ENCODE measurements at places on chromosomes 6 and 20. TPM values are rescaled to one million over a fixed set of nuclear protein-coding genes. Genes with fewer than 3 reads are reported as not detected.

TRAPPC3L gene
- total RNA-seq, result not detected

SRMS gene
- total RNA-seq, result not detected

TOX2 gene
- 1.6 TPM for total RNA-seq

PGBD1 gene
- 0.69 TPM for total RNA-seq

DZANK1 gene
- total RNA-seq, result 0.79 TPM

OR2B6 gene
- not detected for total RNA-seq

GRCh38 chr6:1208876-1209275 lies 103.0 kb upstream of the FOXQ1 start:
- no peak overlapping the region for H3K27ac ChIP-seq
- no peaks in the 10 kb centered on the region for H3K4me1 ChIP-seq
- DNase-seq, result no peak

- H3K4me1 ChIP-seq, result peaks cover 32% of the 10 kb centered on the region
- no peak for DNase-seq
- H3K36me3 ChIP-seq, result peaks cover 2% of the 10 kb centered on the region
Measured at GRCh38 chr20:43913291-43914025, 1.2 kb upstream of the TOX2 start.

DNA sequence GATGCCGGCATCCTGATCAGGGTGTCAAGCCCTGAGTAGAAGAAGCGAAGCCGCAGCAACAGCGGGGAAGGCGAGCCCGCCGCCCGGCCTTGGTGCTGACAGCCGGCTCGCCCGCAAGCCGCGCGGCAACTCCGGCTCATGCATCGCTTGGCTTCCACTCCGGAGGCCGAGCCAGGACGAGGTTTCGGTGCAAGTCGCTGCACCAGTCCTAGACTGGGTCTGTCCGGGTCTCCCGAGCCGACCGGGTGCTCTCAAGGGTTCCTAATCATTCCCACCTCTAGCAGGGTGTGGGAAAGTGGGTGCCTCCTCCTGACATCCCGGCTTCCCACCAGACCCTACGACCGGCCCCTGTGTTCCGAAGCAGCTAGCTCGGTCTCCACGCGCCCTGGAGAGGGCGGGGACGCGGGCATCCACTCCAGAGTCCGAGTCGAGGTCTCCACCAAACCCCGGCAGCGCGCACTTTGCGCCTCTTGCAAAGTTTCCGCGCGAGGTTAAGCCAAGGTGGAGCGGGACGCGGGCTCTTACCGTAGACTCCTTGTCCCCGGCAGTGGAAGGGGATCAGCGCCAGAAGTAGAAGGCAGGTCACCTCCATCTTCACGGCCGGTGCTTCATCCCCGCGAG lies 1.4 kb downstream of the MDGA1 start:
- H3K27ac ChIP-seq, result no peak overlapping the region
- H3K27me3 ChIP-seq, result peaks cover 19% of the 10 kb centered on the region
- DNase-seq, result peak; percentile 41
- H3K36me3 ChIP-seq, result no peaks in the 10 kb centered on the region
- peaks cover 21% of the 10 kb centered on the region for H3K4me1 ChIP-seq
- peak overlapping the region; percentile 77 for H3K4me3 ChIP-seq

GRCh38 chr6:4220558-4220957 lies 85.2 kb upstream of the ECI2 start:
- peaks cover 17% of the 10 kb centered on the region for H3K27me3 ChIP-seq
- peaks cover 2% of the 10 kb centered on the region for H3K4me1 ChIP-seq
- no peak overlapping the region for H3K27ac ChIP-seq
- H3K4me3 ChIP-seq, result no peak overlapping the region
- no peaks in the 10 kb centered on the region for H3K36me3 ChIP-seq

GRCh38 chr6:40825102-40825501 lies 213.9 kb downstream of the UNC5CL start:
- peaks cover 16% of the 10 kb centered on the region for H3K27me3 ChIP-seq
- no peak overlapping the region for H3K4me3 ChIP-seq
- H3K27ac ChIP-seq, result no peak overlapping the region
- no peaks in the 10 kb centered on the region for H3K36me3 ChIP-seq

- no peak for DNase-seq
- no peak overlapping the region for H3K4me3 ChIP-seq
- no peak overlapping the region for H3K27ac ChIP-seq
- H3K4me1 ChIP-seq, result no peaks in the 10 kb centered on the region
- no peaks in the 10 kb centered on the region for H3K36me3 ChIP-seq
Measured at GRCh38 chr6:152375197-152375596, 262.0 kb downstream of the SYNE1 start.

DNA sequence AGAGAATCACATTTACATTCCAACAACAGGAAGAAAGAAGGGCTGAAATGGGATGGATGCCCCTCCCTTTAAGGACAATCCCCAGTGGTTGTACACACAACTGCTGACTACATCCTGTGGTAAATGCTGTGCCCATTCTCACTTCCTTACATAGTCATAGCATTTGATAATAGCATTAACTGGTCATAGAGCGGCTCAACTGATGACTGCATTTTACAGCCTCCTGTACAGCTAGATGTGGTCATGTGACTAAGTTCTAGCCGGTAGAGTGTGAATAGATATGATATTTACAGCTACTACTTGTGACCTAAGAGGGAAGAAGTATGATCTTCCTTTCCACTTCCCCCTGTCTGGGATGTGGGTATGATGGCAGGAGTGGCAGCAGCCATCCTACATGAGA lies 24.7 kb downstream of the KCNK17 start:
- H3K4me3 ChIP-seq, result no peak overlapping the region
- H3K4me1 ChIP-seq, result no peaks in the 10 kb centered on the region
- DNase-seq, result no peak
- H3K36me3 ChIP-seq, result no peaks in the 10 kb centered on the region
- peaks cover 2% of the 10 kb centered on the region for H3K27me3 ChIP-seq

DNA sequence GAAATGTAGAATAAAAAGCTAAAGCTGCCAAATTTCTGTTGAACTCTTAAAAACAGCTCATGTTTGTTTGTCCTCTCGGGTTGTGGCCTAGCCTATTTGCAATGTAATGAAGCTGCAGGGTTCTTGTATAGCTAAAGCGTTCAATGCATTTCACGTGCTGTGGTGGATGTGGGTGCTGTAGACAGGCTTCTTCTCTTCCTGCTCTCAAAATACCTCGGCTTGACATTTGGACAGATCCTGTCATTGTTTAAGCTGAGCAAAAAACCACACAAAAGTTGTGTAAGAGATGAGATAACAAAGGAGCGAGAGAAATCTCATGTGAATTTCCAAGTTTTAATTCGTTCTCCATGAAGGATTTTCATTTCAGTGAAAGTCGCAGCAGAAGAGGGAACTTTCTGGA lies 196.3 kb upstream of the UST start:
- H3K36me3 ChIP-seq, result no peaks in the 10 kb centered on the region
- DNase-seq, result no peak
- H3K27me3 ChIP-seq, result peaks cover 12% of the 10 kb centered on the region
- H3K4me1 ChIP-seq, result no peaks in the 10 kb centered on the region
- no peak overlapping the region for H3K27ac ChIP-seq

All from activated naive CD4-positive, alpha-beta T cell treated with anti-CD3 and anti-CD28 coated beads for 36 hours (primary cell).